ENCODE measurements at places on chromosomes 3 and 15.

DNA sequence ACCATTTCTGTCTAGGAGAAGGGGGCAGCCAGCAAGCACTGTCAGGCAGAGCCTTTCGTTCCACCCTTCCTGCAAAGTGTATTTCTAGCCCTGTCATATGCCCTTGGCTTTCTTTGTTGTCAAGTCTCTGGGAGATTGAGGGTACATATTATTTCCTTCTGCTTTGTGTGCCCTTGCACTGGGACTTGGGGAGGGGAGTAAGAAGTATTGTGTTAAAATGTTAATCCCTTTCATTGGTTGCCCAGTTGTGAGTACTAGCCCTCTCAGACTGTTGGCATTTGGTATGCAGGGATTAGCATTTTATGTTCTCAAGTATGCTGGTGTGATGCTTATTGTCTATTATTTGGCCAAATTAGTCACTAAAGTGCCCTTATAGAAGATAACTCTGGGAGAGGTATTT, 63.9 kb downstream of the RBM6 start:
- no peak for DNase-seq

- no peak for DNase-seq
Measured at GRCh38 chr3:99236576-99236975, 335.1 kb upstream of the DCBLD2 start.

- no peak for DNase-seq
Measured at GRCh38 chr3:148400754-148401153, 296.9 kb upstream of the AGTR1 start.

DNA sequence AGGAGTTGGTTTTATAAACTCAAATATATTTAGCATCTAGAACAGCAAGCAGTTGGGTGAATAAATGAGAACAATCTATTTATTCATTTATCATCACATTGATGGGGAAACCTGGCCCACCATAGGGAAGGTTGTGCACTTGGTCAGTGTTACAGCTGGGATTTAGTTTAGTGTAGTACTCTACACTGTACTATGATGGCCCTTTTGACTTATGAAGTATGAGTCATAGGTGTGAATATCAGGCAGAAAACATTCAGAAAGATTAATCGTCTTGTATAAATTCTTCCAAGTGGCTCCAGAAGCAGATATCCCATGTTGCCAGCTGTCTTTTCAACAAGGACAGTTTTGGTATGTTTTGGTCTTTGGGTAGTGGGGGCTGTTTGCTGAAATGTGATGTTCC, 38.0 kb downstream of the BBS4 start:
- DNase-seq, result no peak

- DNase-seq, result no peak
Measured at GRCh38 chr3:57077630-57078343, 17.3 kb downstream of the SPATA12 start.

GRCh38 chr3:34376691-34377090, 578.3 kb downstream of the PDCD6IP start:
- no peak for DNase-seq

- DNase-seq, result no peak
Measured at GRCh38 chr15:90037511-90037860, 36.4 kb downstream of the ZNF710 start.

DNA sequence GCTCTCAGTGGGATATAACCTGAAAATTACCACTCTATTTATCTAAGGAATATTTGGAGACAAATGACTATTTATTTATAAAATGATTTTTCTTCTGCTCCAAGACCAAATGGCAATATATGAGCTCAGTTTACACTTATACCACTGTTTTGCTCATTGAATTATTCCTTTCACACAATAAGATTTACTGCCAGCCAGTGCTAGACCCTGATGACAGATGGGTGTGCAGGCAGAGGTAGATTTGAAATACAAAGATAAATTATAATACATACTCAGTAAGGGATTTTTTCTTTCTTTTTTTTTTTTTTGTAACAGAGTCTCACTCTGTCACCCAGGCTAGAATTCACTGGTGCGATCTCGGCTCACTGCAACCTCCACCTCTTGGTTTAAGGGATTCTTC, 980.3 kb downstream of the EPHA3 start:
- no peak for DNase-seq

DNA sequence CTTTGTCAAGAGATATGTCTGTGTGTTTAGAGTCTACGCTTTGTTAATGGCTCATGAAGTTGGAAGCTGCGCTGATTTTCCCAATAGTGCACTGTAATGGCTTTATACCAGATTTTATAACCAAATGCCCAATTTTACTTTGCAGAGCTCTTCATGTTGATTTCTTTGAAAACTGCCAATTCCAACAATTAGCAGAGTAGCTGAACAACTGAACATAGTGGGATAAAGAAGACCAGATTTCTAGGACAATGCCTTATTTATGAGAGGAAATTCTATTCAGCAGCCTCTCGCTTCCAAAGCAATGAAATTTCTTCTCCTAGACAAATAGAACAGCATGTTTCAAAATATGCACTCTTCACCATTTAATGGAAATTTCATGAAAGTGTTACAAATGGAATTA, 66.9 kb upstream of the PROK2 start:
- no peak for DNase-seq

- DNase-seq, result no peak
Measured at GRCh38 chr3:4732925-4733324, 239.8 kb downstream of the ITPR1 start.

DNA sequence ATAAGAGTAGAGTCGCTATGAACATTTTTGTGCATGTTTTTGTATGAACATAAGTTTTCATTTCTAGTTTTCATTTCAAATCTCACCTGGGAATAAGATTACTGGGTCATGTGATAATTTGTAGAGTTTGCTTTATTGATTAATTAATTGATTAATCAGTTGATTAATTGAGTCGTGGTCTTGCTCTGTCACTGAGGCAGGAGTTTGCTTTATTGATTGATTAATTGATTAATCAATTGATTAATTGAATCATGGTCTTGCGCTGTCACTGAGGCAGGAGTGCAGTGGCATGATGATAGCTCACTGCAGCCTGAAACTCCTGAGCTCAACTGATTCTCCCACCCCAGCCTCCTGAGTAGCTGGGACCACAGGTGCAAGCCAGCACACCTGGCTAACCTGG, 111.6 kb downstream of the TCF12 start:
- no peak for DNase-seq

DNA sequence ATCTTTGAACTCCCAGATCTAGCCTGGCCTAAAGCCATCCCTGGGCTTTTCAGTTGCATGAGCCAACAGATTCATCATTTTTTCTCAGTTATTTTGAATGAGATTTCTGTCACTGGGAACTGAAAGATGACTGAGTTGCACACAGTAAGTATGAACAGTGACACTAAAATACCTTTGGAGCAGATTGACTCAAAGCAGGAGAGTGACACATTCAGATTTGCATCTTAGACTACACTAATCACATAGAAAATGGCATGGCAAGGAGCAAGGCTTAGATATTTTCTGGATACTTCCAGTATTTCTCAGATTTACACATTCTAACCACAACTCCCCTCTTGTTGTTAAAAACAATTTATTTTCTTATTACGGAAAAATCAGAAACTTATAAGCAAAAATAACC, 32.8 kb downstream of the SEC62 start:
- DNase-seq, result peak; percentile 27

- DNase-seq, result peak; percentile 60
Measured at GRCh38 chr3:5195605-5196004, 8.1 kb downstream of the EDEM1 start.

DNA sequence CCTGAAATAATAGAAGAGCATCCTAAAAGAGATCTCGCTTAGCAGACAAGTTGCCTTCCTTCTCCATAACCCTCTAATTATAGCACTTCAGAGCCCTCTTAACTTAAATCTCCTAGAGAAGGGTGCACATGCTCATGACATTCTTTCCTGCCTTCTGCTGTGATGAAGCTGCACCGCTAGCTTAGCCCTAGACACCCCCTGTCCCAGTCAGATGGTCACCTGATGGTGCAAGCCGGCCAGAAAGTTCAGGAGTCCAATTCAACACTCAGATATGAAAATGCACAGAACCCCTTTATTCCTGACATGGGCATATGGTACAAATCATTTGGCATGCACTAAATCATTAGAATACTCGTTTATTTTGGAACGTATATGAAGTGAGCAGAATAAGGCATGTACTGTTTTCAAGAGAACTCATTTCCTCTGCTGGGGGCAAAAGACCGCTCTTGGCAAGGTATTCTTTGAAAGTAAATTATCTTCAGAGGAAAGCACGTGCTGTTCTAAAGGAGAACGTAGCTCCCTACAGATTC, 420.4 kb upstream of the PROK2 start:
- DNase-seq, result no peak

DNA sequence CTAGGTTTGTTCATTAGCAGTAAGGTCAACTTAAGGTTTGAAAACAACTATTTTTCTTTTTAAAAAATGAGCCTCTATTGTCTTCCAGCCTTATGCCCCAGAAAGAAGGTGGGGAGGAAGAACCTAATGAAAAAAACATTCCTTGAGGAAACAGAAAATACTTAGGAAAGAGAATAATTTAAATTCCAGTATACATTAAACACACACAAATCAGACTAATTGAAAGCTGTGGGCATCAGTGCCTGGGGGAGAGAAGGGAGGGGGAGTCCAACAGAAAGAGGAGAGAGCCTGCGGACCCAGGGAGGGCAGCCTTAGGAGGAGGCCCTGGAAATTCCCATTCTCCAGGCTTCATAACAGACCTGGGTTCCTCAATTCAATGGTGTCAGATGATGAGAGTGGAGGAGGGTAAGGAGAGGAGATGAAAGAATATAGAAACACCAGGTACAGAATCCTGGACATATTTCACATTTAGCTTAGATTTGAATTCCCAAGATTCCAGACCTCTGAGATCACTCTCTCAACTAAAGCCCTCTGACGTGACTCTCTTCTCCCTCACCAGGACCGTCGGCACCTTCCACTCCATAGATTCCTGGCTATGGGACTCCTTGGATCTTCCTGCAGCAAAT, 320.5 kb upstream of the UMPS start:
- DNase-seq, result no peak

DNA sequence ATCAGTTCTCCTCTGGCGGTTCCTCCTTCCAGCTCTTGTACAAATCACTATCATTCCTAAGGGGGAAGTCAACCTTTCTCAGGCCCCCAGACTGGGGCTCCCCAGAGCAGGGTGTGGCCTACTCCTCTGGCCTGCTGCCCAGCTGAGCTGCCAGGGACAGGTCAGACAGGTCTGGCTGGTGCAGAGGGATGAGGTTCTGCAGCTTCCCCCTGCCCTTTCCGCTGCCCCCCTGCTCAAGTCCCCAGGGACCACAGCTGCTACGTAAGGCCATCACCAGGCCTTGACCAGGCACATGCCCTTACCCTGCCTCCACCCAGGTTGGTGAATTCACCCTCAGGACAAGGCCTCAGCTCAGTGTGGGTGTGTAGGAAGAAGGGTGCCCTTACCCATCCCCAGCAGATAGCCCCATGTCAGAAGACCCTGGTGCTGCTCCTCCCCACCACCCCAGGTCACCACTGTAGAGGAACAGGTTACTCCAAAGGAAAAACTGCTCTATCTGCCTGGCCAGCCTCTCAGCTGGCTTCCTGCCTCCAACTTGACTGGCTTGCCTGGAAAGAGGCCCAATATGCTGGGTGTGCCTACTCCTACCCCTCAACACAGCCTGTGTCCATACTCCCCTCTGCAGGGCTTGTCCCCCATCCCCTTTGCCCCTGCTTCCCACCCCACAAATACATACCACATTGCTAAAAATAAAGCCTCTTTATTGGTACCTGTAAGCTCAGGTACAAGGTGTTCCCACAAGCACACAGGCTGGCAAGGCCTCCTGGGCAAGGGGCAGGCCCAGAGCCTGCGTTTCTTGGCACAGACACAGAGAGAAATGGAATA, 12.0 kb downstream of the CSRNP1 start:
- DNase-seq, result no peak

DNA sequence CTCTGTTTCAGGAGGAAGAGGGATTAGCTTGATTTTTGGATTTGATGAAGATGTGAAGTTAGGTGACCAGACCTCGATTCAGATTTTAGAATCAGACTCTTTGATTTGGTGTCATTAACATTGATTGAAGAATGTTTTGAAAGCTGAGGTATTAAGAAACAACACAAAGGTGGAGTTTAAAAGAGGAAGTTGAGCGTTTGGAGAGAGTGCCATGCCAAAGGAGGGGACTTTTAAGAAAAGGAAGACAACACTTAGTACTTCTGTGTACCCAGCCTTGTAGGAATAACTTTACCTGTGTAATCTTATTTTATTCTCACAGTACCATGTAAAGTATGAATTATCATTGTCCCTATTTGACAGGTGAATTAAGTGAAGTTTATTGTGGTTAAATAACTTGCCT, 34.4 kb downstream of the PPARG start:
- DNase-seq, result no peak

DNA sequence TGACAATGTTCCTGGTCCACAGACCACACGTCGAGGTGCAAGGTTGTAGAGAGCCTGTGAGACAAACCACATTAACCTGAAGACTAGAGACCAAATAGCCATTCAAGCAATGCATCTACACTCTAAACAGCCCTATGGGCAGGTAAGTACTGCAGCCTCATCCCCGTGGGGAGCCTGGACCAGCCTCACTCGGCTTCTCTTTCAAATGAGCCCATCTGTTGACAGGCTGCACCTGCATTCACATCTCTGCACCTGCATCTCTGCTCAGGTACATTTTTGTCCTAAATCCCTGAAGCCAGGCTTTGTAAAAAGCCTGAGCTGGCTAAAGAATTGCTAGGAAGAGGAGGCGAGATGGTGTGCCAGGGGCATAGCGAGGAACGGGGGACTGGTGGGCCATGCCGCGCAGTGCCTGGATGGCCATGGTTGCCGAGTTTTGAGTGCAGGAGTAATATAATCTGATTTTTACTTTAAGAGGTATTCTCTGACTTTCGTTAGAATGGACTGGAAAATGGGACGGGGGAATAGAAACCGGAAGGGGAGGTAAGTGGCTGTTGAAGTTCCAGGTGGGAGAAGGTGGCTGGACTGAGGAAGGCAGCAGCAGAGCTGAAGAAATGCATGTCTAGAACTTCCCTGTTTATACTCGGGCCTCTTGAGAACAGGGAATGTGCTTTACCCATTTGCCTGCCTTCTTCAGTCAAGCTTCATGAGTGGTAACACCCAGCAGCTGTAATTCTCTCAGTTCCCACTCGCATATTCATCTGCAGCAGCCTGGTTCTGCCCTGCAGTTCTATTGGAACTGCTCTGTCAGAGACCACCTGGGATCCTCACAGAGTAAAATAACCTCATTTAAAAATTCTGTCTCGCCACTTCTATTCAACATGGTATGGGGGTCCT, 226.4 kb downstream of the OPA1 start:
- DNase-seq, result no peak

DNA sequence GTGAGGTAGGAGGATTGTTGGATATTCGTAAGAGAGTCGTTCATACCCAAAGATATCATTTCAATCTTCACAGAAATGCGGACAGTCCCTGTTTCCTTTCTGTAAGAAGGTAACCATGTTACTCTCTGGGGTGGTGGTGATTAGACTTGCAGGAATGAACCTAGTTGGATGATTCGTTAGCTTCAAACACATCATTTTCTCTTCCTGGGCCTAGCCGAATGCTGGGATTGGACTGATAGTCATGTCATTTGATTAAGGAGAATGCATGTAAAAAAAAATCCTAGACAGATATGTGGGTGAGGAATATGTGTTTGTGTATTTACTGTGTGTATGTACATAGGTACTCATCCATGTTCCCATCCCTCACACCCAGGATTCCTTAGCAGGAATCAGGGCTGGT, 12.4 kb downstream of the SLCO3A1 start:
- no peak for DNase-seq
